ENCODE measurements at places on chromosomes 6 and 20.

DNA sequence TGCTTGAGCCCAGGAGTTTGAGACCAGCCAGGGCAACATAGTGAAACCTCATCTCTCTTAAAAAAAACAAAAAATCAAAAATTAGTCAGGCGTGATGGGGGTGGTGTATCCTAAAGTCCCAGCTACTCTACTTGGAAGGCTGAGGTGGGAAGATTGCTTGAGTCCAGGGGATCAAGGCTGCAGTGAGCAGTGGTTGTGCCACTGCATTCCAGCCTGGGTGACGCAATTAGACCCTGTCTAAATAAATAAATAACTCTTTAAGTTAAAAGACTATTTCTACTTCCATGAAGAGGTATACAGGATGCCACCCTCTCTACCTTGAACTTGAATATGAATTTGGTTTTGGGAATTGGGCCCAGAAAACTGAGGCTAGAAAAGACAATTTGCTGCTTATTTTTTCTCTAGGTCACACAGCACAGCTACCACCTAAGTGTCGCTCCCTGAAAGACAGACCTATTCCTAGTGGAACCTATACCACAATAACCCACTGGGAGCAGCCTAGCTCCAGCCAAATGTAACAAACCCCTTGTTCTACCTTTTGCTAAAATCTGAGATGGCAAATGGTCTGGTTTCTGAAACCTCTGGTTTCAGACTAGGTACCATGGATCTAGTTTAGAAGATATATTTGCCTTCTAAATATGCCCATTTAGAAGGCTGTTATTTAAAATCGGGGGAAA lies 35.2 kb downstream of the HMGCLL1 start:
- no peak for DNase-seq

GRCh38 chr20:10554285-10554684 lies 119.2 kb downstream of the SLX4IP start:
- DNase-seq: no peak

DNA sequence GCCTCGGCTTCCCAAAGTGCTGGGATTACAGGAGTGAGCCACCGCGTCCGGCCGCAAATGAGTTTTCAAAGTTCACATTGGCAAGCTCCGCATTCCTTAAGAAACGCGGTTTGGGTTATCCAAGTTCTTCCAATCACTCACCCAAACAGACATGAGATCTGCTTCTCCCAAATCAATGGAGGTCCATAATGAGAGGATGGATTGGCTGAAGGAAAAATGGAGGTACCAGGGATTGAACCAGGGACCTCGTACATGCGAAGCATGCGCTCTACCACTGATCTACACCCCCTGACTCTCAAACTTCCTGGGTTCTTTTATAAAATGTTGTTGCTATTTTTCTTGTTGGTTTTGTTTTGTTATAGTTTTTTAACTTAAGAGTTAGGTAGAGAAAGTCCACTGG lies 170.0 kb downstream of the GPX5 start:
- no peak for DNase-seq

GRCh38 chr6:32794510-32794909 lies 22.3 kb downstream of the HLA-DOB start:
- no peak for DNase-seq

DNA sequence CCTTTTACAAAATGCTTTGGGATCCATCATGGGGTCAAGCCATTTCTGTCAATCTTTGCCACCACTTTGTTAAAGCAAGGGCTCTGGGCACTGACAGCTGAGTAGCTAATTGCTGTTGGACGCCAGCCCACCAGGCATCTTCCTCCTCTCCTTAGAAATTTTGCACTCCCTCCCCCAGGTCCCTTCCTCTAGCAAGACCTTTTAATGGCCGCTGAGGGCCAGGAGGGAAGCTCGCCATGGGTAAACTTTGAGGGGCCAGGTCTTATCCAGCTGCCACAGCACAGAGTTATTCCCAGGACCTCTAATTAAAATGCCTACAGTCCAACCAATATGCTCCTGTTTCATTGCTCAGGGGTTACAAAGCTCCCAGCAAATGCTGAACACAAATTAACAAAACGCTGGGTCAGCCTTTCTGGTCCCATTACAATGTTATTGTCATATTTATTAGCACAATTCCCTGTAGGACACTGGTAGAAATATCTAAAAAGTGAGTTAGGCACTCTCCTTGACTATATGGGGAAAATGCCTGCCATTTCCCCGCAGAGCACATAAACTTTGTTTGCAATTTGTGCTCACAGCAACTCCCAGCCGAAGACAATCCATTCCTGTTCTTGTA lies 16.8 kb downstream of the SCML4 start:
- DNase-seq: no peak

Data from stimulated activated CD4-positive, alpha-beta T cell treated with anti-CD3 and anti-CD28 coated beads, Interleukin-4, amount 100 ng/mL, for 48 hours (primary cell).